ENCODE measurements at places on chromosomes 3 and 15. TPM values are rescaled to one million over a fixed set of nuclear protein-coding genes. Genes with fewer than 3 reads are reported as not detected.

The ARL6 gene
- total RNA-seq = 8.4 TPM

The GOLGA8H gene
- not detected for total RNA-seq

The SKOR1 gene
- 0.37 TPM for total RNA-seq

The ZNF662 gene
- total RNA-seq = not detected

The GPR15 gene
- total RNA-seq = not detected

The CPN2 gene
- total RNA-seq = not detected

The AGBL1 gene
- total RNA-seq = not detected

The GHSR gene
- total RNA-seq = not detected

The SLC33A1 gene
- total RNA-seq = 26.1 TPM

DNA sequence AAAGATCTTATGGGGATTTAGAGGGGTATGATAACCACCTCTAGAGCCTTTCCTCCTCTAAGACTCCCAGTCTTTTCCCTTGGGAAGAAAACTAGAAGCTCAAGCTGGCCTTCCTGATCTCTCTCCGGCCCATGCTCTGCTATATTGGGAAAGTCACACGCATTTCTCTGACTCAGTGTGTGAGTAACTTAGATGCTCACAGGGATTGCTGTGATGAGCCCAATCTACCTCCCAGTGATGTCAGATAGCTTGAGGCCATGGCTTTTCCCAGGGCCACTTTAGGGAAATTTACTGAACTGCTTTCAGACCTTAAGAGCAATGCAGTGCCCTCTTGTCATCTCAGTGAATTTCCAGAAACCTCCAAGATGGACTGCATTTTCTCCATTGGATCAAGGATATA is 8.6 kb upstream of the ST8SIA2 start:
- peaks cover 47% of the 10 kb centered on the region for H3K27me3 ChIP-seq
- no peaks in the 10 kb centered on the region for H3K4me1 ChIP-seq
- H3K36me3 ChIP-seq = no peaks in the 10 kb centered on the region
- no peak for DNase-seq
- no peak overlapping the region for H3K27ac ChIP-seq

DNA sequence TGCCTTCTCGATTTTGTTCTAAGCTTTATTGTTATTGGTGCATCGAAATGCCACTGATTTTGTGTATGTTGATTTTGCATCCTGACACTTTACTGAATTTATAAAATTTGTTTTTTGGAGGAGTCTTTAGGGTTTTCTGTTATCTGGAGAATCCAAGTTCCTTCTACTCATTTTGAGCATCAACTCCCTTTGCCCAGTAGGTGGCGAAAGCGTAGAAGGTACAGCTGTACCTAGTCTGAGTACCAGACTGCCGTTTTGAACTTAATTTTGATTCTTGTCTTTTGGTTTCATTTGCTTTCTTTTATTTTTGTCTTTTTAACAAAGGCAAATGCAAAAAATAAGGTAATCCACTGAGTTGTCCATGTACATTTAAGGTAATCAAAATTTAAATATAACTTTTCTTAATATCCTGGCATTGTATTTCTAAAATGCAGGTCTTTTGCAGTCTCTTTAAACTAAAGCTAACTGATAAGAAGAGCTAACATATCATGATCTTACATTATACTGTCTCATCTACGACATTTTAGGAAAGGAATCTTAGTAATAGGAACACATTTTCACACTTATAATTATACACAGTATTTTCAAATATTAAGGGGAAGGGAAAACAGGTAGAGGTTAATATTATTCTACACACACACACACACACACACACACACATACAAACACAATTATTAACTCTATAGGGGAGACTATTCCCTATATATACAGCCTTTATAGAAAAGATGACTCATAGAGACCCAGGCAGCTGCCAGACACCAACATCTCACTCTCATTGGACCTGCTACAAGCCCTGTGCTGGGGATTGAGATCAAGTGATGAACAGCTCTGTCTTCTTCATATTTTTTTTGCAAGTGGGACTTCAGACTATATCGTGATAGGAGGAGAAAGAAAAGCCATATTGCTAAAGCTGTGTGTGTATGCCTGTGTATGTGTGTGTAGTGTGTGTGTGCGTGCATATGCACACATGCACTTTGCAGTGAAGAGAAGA is 71.8 kb downstream of the SYNPR start:
- H3K4me1 ChIP-seq = peaks cover 6% of the 10 kb centered on the region
- DNase-seq = peak; percentile 68
- no peaks in the 10 kb centered on the region for H3K27me3 ChIP-seq
- no peak overlapping the region for H3K4me3 ChIP-seq

- no peaks in the 10 kb centered on the region for H3K27me3 ChIP-seq
- H3K27ac ChIP-seq = no peak overlapping the region
- DNase-seq = peak; percentile 44
- H3K36me3 ChIP-seq = no peaks in the 10 kb centered on the region
- H3K4me3 ChIP-seq = no peak overlapping the region
- H3K4me1 ChIP-seq = no peaks in the 10 kb centered on the region
Measured at GRCh38 chr3:46538803-46539442, 27.2 kb downstream of the LRRC2 start.

DNA sequence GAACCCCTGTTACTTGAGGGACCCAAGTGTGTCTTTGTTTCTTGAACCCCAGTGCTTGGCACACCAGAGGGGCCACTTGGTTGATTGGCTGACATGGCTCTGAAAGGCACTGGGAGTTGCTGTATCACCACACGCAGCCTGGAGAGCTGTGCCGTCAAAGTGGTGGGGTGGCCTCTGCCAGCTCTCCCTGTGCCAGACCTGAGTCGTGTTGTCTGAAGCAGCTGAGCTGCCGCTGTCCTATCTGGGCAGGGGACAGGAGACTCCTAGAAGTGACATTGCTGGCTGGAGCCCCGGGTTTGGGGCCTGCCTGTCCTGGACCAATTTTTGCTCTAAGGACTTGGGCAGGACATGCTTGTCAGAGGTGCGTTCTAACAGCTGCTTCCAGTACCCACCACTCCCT is 5.5 kb upstream of the SNX22 start:
- no peaks in the 10 kb centered on the region for H3K27me3 ChIP-seq
- no peak overlapping the region for H3K27ac ChIP-seq
- peaks cover 5% of the 10 kb centered on the region for H3K36me3 ChIP-seq
- H3K4me1 ChIP-seq = peaks cover 15% of the 10 kb centered on the region

DNA sequence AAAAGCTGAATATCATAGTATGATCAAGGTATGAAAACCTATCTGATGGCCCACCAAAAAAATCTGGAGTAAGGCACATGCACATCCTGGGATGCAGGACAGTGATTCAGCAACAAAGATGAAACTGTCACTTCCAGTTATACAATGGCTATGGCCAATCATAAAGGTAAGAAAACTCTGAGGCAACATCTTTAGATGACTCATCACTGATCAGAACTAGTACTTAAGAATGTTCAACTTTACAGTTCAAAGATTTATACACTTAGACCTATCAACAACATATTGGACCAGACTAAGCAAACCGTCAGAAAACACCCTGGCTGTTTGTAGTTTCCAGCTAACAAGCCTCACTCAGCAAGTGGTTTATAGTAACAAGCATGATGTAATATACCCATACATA is 21.3 kb upstream of the PLCH1 start:
- no peaks in the 10 kb centered on the region for H3K4me1 ChIP-seq
- no peaks in the 10 kb centered on the region for H3K36me3 ChIP-seq
- no peak overlapping the region for H3K27ac ChIP-seq
- no peak overlapping the region for H3K4me3 ChIP-seq
- DNase-seq = no peak

DNA sequence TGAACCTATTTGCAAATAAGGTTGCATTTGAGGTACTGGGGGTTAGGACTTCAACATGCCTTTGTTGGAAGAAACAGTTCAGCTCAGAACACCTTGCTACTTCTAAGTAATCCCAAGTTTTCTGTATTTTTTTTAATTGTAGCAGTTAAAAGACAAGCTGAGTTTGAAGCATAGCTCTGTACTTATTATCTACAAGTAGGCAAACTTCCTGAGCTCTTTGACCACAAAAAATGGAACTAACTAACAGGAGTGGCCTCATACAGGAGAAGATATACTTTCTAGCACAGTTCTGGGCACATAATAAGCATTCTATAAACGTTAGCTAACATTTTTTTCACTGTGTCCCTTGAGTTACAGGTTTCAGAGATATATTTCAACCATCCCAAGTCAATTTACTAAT is 159.2 kb downstream of the CHST2 start:
- no peak for DNase-seq
- H3K36me3 ChIP-seq = no peaks in the 10 kb centered on the region
- no peaks in the 10 kb centered on the region for H3K4me1 ChIP-seq
- no peaks in the 10 kb centered on the region for H3K27me3 ChIP-seq

DNA sequence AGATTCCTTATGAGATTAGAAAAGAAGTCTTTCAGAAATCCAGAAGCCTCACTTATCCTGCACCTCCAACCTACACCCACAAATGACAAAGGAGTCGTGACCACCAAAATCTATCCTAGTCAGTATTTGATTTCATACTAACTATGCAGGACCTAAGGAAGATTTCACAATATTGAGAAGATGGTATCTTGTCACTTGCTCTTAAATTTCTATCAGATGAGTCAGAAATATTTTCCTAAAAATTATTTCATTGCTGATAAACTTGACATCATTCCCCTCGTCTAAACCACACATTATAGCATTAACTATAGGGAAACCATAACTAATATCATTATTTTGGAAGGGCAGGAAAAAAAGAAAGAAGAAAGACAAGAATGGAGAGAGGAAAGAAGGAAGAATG is 138.0 kb upstream of the THBS1 start:
- no peak for DNase-seq
- H3K27me3 ChIP-seq = peaks cover 21% of the 10 kb centered on the region
- H3K4me3 ChIP-seq = no peak overlapping the region
- no peaks in the 10 kb centered on the region for H3K36me3 ChIP-seq

GRCh38 chr3:59286791-59287531 is 237.1 kb upstream of the CFAP20DC start:
- no peak for DNase-seq
- H3K4me3 ChIP-seq = no peak overlapping the region
- no peaks in the 10 kb centered on the region for H3K36me3 ChIP-seq
- no peak overlapping the region for H3K27ac ChIP-seq
- no peaks in the 10 kb centered on the region for H3K4me1 ChIP-seq
- H3K27me3 ChIP-seq = no peaks in the 10 kb centered on the region

GRCh38 chr15:35728219-35728940 is 182.4 kb upstream of the DPH6 start:
- H3K27me3 ChIP-seq = no peaks in the 10 kb centered on the region
- H3K27ac ChIP-seq = no peak overlapping the region
- H3K4me3 ChIP-seq = no peak overlapping the region
- no peaks in the 10 kb centered on the region for H3K36me3 ChIP-seq
- DNase-seq = no peak

GRCh38 chr15:89332446-89332845 is 2.2 kb downstream of the POLG start:
- peaks cover 32% of the 10 kb centered on the region for H3K4me1 ChIP-seq
- H3K4me3 ChIP-seq = peak overlapping the region; percentile 19
- DNase-seq = peak; percentile 59
- no peaks in the 10 kb centered on the region for H3K27me3 ChIP-seq
- H3K36me3 ChIP-seq = peaks cover 60% of the 10 kb centered on the region

DNA sequence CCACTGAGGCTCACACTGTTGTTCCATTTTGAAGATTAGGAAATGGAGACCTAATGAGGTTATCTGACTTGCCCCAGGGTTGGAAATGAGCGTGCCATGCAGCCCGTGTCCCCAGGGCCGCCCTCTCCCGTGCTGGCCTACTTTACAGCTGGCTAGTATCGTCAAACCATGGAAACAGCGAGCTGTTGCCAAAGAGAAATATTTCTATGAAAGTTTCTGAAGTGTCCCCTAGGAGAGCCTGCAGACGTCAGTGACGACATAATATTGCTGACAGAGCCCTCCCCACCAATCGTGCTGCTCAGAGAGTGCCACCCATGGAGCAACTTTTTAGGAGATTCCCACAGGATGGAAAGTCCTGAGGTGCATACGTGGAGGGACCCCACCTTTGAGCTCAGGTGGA is 11.2 kb upstream of the FAM174B start:
- peaks cover 4% of the 10 kb centered on the region for H3K4me1 ChIP-seq
- no peak overlapping the region for H3K27ac ChIP-seq
- no peak overlapping the region for H3K4me3 ChIP-seq
- DNase-seq = no peak

- no peak for DNase-seq
- no peak overlapping the region for H3K4me3 ChIP-seq
Measured at GRCh38 chr3:133191818-133192217, 153.6 kb downstream of the TMEM108 start.

DNA sequence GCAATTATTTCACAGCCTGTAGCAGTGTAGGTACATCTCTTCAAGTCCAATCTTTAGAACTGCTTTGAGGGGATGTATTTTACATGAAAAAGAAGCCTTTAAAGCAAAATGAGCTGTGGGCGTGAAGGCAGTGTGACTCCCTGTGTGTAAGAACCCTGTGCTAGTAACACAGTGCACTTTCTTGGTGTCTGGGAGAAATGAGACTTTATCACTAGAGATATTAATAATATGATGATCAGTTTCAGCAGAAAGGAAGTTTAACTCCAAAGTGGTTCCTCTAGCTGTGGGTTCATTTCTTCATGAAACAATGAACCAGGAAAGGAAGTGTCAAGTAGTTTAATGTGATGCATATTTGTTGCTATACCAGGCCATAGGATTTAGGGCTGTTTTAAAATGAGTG is 41.5 kb downstream of the SLCO3A1 start:
- no peak for DNase-seq
- no peak overlapping the region for H3K4me3 ChIP-seq
- H3K27me3 ChIP-seq = no peaks in the 10 kb centered on the region
- no peaks in the 10 kb centered on the region for H3K4me1 ChIP-seq

DNA sequence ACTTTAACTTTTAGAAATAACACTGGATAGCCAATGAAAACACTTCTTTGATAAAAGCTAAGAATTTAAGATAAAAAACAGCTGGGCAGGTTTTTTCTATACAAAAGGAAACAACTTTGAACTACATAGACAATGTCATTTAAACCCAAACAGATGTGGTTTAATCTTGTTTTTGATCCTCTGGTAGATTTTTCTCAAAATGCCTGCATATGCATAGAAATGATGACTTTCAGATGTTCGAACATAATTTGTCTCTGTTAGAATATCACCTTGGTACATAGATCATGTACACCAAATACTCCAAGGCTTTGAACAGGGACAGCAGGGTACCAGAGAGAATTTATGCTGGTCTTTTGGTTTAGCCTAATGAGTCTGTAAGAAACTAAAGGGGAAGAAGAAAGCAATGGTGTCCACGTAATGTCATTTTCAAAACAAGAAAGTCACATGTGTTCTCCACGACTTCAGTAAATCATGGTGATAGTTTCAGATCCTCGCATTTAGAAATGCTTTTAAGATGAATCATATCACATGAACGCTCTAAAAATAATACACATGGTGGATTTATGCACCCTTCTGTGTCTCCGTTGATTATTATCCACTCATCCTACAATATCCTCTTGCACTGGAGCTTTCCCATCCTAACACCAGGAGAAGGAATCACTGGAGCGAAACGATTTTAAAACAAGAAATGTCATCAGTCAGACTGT is 160.1 kb upstream of the PDZRN3 start:
- H3K4me1 ChIP-seq = no peaks in the 10 kb centered on the region
- H3K36me3 ChIP-seq = no peaks in the 10 kb centered on the region
- no peak for DNase-seq
- H3K27ac ChIP-seq = no peak overlapping the region
